ENCODE measurements at places on chromosomes 1 and 21.
A peak's percentile ranks its signal among the peaks of the same experiment; 100 is the strongest.

DNA sequence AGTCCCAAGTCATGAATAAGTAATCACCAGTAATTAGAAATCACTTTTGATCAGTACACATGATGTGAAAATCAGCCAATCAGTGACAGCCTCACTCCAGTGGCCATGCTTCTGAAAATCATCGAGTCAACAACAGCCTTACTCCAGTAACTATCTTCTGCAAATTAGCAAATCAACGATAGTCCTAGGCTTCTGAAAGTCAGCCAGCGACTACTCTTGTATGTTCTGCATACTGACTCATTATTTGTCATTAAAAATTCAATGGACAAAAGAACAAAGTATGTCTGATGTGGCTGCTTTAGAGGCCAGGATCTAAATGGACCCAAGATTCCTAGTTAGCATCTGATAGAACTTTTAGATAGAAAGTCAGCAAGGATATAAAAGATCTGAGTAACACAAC, 102.5 kb downstream of the GPR52 start:
- no peak for DNase-seq

DNA sequence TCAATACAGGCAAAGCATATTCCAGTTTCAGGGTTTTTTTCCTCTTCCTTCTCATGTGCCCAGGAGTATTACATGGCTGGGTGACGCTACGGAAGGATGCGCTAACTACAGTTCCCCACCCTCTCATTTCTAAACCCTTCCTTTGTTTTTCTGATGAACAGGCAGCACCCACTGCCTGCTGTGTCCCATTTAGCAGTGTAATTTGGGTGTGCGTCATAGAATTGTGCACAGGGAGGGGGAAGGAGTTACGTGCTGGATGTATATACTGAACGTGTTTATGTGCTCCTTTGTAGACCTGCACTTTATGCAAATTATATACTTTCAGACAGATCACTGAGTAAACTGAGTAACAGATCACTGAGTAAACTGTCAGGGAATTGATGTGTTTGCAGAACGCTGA, 44.5 kb downstream of the ELAPOR1 start:
- no peak for DNase-seq

GRCh38 chr1:63327417-63328054, 5.2 kb downstream of the FOXD3 start:
- DNase-seq: no peak

- DNase-seq: no peak
Measured at GRCh38 chr1:205300149-205300548, 21.4 kb downstream of the NUAK2 start.

GRCh38 chr1:65398083-65398482, 22.4 kb upstream of the LEPR start:
- no peak for DNase-seq

- peak; percentile 51 for DNase-seq
Measured at GRCh38 chr21:35048706-35049617, at the start of gene RUNX1. Gene RUNX1, minus strand, starts transcription at chr21:35049302.
